ENCODE measurements at places on chromosomes 12 and 14. TPM values are rescaled to one million over a fixed set of nuclear protein-coding genes. Genes with fewer than 3 reads are reported as not detected.
A peak's percentile ranks its signal among the peaks of the same experiment; 100 is the strongest.

- no peak for DNase-seq
These were observed 6.2 kb downstream of the RERG start for GRCh38 chr12:15214851-15215601.

DNA sequence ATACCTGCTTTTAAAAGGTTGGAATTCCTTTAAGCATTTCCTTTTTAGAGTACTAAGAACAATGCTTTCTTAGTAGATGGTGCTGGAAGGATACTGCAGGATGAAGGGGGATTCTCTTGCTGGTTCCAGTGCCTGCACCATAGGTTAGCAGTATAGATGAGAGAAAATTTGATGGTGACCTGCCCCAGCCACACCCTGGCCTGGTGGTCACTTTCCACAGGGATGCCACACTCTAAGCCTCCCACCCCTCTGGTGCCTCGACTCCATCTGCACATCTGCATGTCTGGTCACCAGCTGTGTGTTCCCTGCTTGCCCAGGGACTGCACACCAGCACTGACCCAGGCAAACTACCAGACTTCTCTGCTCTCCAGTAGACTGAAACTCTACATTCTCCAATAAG is 19.1 kb downstream of the SLC2A3 start:
- DNase-seq = no peak

GRCh38 chr12:2560356-2560755 is 234.4 kb upstream of the FKBP4 start:
- no peak for DNase-seq

GRCh38 chr14:51846631-51847488 is 13.6 kb upstream of the GNG2 start:
- DNase-seq = no peak

- DNase-seq = no peak
These were observed 39.8 kb downstream of the BAZ1A start for GRCh38 chr14:34835312-34835711.

GRCh38 chr12:68478516-68479260 is 132.0 kb upstream of the RAP1B start:
- DNase-seq = no peak

- no peak for DNase-seq
These were observed 3.9 kb upstream of the TSHR start for GRCh38 chr14:80951491-80951890.

- DNase-seq = no peak
These were observed 72.1 kb downstream of the GTF2A1 start for GRCh38 chr14:81148635-81149034.

GRCh38 chr12:115869604-115870003 is 407.9 kb downstream of the MED13L start:
- DNase-seq = no peak

DNA sequence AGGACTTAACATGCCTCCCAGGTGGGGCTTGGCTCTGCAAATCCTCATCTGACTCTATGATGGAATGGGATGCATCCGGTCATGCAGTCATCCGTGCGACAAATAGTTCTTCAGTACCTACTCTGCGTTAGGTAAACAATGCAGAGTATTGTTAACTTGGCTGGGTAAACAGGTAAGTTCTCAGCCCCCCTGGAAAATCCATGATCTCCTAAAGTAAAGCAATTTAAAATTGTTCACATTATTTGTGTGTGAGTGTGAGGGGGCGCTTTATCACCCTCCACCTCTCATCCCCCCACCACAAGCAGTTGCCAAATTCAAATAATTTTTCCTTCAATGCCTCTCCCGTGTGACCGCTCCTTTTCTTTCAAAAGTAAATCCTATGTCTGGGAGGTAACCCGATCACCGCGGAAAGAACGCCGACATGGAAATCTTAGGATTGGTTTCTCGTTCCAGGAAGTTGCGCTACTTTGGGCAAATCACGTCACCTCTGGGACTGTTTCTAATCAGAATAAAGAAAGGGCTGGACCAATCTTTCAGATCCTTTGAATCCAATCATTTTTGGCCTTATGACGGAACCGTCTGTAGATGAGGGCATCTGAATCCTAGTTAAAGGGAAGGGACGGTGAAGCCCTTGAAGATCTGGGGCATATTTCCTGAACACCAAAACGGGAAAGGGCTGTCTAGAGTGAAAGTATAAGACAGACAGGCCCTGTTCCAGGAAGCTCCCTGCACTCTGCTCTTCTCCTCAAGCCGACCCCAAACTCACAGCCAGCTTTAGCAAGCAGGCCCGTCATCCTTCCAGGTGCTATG is 44.0 kb upstream of the SINHCAF start:
- DNase-seq = no peak

DNA sequence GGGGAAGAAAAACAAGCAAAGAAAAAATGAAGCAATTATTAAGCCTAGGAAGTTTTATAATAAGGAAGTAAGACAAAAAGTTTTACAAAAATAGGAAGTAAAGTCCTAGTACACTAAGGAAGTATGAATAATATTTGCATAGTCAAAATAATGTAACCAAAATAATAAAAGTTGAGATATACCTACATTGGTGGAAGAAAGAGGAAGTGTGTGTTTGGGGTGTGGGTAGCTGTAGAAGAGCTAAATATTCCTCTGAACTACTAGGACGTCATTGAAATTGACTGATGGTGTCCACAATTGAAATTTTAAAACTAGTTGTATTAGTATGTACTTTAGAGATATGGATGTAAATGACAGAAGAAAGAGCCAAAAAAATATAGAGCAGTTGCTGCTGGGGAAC is 228.4 kb upstream of the OTX2 start:
- no peak for DNase-seq

DNA sequence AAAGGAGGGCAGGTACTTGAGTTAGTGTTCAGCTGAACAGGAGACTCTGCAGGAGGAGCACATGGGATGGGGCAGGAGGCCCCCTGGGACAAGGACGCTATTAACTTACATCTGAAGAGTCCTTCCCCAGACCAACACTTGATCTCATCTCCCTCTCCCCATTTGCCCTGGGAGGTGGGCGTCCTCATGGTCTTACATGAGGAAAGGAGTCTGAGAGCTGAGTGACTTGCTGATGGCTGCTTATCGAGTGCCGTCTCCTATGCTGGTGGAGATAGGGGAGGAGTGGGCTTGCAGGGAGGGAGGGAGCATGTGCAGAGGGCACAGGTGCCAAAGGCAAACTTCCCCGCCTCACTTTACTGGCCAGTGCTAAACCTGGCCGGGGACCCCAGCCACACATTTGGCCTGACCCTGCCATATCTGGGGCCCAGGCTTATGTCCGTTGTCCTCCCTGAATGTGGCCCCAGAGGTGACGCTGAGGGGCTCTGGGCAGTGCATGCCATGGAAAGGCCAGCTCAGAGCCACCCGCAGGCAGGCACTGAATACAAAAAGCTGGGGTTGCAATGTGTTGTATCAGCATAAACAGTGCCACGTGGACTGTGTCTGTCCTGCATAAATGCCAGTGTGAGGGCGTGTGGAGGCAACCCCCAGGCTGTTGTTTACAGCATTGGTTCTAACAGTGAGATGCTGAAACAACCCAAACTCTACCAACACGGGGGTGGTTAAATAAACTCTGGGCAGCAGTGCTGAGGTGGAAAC is 29.4 kb downstream of the FAIM2 start:
- no peak for DNase-seq

DNA sequence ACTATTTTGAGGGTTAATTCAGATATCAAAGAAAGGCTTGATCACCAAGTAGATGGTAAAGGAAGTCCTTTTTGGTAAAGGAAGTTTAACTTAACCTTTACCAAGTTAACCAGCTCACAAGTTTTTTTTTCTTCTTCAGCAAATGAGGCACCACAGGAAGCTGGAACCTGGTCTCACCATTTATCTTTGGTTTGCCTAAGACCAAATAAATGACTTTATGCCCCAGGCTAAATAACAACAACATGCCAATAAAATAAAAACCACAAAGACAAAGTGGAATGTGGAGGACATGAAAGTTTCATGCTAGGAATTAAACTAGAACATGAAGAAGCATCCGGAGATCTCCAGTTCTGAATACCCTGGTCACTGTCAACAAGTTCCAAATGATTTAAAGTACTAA is 116.8 kb upstream of the PRICKLE1 start:
- peak; percentile 43 for DNase-seq

GRCh38 chr12:105876396-105876927 is 262.3 kb downstream of the NUAK1 start:
- no peak for DNase-seq

GRCh38 chr12:113048716-113049127 is 7.8 kb upstream of the DTX1 start:
- DNase-seq = peak; percentile 32

DNA sequence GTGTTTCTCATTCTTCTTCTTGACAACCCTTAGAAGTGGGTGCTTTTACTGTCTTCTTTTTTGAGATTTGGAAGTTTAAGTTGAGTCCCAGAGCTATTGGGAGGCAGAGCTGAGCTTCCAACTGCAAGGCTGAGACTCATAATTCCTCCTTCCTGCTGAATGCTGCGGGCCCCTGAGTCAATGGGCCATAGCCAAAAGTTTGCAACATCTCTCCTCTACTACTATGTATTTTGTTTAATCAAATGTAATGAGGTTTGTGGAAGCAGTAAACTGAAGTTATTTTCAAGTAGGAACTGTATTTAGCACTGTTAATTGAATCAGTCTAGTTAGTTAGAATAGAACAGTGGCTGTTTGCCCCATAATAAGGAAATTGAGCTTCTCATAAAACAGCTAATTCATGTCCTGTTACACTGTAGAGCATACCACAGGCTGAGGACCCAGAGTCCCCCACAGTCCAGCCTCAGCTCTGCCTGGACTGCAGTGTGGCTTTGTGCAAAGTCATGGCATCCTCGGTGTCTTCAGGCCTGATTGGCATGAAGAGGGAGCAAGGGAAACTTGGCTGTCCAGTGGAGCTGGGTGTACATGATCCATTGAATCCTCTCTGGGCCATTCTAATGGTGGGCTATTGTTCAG is 631.7 kb downstream of the VRK1 start:
- no peak for DNase-seq

- peak; percentile 99 for DNase-seq
These were observed 55.3 kb downstream of the VCPKMT start for GRCh38 chr14:50060871-50061663.

DNA sequence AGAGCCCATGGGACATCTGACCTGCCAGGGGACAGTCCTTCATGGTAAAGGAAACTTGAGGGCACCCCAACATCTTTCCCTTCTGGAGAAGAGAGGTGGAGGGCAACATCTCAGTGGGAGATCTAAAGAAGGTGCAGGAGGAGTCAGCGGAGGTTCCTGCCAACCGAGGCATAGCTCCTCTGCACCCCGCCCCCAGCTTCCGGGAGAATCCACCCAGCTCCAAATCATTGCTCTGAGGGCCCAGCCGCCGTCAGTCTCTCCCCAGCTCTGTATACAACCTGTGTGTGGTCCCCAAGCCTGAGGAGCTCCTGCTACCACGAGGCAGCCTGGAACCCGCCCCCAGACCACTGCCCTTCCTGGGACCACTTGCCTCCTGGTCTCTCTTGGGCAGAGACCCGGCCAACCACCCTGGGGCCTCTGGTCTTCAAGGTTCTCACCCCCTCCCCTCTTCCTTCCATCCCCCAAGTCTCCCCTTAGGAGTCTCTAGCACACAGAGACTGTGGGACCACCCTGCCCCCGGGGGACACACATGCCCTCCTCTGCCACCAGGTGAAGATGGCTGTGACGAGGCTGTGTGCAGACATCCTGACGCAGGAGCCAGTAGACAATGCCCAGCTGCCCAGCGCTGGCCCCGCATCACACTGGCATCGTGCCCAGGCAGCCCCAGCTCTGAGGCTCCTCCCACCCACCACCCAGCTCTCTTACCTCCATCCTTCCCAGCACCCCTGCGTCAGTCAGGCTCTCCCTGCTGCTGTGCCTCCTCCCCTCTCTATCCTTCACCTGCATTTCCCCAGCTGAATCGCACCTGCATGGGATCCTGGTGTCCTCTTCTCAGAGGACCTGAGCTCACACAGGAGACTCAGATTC is 13.0 kb upstream of the NUDT14 start:
- no peak for DNase-seq

GRCh38 chr12:107066691-107067090 is 26.7 kb downstream of the CRY1 start:
- no peak for DNase-seq

GRCh38 chr12:58961166-58961565 is 40.9 kb upstream of the LRIG3 start:
- DNase-seq = no peak

GRCh38 chr12:66066137-66066928 is 64.2 kb downstream of the LLPH start:
- DNase-seq = peak; percentile 12

DNA sequence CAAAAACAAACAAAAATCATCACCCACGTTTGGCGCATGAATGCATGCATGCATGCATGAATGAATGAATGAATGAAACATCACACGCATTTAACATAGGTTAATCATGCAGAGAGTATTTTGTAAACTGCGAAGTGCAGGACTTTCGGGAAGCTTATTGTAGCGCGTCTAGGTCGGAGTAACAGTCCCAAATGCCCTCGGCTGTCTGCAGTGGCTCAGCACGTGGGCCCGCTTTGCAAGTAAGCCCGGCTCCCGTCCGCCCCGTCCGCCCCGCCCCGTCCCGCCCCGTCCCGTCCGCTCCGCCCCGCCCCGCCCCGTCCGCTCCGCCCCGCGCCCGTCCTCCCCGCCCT is 263 bp upstream of the IFT81 start:
- no peak for DNase-seq

DNA sequence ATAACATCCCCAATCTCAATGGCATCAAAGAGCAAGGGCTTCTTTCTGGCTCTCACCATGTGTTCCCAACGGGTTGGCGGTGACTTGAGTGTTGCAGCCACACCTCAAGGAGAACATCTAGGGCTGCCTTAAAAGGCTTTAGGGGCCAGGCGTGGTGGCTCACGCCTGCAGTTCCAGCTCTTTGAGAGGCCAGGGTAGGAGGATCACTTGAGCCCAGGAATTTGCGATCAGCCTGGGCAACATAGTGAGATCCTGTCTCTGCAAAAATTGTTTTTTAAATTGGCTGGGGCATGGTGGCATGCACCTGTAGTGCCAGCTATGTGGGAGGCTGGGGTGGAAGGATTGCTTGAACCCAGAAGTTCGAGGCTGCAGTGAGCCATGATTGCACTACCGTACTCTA is 14.9 kb downstream of the RFLNA start:
- no peak for DNase-seq

Gene KLRC2
- polyA plus RNA-seq = 0.07 TPM

Gene FANCM
- polyA plus RNA-seq = 3.6 TPM

Gene OR10AD1
- polyA plus RNA-seq = not detected

Gene RASAL1
- 0.10 TPM for polyA plus RNA-seq

Gene CLEC7A
- polyA plus RNA-seq = 0.02 TPM

Gene AQP5
- not detected for polyA plus RNA-seq

Gene RAB35
- 39.4 TPM for polyA plus RNA-seq

Gene ACSS3
- polyA plus RNA-seq = 0.01 TPM

Gene SERPINA5
- 0.22 TPM for polyA plus RNA-seq

Gene TAS2R19
- not detected for polyA plus RNA-seq

Gene NPAS3
- polyA plus RNA-seq = 0.01 TPM

Gene FAM186B
- 0.19 TPM for polyA plus RNA-seq

Gene DHH
- not detected for polyA plus RNA-seq

Gene DGLUCY
- 17.9 TPM for polyA plus RNA-seq

Gene RNASE7
- 30.9 TPM for polyA plus RNA-seq

Gene MDGA2
- polyA plus RNA-seq = not detected
